ENCODE measurements at places on chromosomes 6 and 20.

DNA sequence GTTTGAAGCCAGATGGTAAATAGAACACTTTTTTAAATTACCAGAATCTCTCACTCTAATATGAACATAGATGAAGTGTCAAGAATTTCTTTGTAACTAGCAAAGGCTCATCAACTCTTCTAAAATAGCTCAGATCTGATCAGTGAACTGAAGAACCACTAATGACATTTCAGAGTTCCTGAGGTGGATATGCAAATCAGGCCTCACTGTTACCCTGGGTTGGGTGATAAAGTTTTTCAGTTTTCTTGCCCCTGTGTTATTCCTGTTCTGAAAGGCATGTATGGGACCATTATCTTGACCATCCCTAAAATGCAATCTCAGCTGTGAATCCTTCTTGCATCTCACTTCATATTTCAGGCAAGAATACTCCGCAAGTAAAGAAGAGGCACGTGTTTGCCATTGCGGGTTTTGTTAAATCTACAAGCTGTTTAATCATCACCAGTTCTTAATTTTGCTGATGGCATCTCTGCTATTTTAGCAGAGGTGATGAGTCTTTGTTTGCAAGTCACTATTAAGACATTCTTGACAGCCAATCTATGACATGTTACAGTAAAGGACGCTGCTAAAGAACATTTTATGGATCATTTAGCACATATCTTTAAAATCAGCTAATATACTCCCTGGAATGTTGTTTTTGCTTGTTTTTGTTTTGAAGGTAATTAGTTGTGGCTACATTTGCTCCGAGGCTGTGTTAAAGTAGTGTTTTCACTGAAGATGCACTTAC, 47.9 kb downstream of the KHDC1L start:
- DNase-seq = no peak

DNA sequence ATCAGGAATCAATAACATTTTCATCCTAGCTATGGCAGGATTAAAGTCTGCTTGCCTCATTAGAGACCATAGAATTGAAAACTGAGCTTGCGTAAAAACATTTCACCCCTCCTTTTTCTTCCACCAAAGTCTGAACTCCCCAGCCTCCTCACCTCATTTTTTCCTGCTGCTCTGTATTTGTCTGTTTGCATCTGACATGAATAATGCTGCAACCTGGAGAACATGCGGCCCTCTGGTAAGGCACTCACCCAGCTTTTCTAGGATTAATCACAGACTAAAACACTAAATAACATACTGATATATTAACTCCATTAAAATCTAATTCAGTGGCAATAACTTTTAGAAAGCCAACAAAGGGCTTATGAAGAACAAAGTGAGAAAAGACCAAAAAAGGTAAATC, 677.7 kb upstream of the NRSN1 start:
- no peak for DNase-seq

DNA sequence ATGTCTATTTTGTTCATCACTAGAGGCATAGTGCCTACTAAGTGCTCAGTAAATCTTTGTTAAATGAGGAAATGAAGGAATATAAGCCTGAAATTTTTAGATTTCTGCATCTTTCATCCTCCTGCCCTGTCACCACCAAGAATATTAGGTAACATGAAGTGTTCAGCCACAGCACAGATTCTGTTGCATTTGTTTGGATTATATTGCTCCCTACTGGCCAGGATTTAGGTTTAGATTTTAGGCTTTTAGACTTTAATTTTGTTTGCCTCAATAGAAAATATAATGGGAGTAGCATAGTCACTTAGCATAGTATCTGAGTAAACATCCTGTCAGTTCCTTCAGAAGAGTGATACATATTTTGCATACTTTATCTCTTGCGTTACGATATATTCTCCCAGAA, 14.2 kb downstream of the FARS2 start:
- DNase-seq = no peak

DNA sequence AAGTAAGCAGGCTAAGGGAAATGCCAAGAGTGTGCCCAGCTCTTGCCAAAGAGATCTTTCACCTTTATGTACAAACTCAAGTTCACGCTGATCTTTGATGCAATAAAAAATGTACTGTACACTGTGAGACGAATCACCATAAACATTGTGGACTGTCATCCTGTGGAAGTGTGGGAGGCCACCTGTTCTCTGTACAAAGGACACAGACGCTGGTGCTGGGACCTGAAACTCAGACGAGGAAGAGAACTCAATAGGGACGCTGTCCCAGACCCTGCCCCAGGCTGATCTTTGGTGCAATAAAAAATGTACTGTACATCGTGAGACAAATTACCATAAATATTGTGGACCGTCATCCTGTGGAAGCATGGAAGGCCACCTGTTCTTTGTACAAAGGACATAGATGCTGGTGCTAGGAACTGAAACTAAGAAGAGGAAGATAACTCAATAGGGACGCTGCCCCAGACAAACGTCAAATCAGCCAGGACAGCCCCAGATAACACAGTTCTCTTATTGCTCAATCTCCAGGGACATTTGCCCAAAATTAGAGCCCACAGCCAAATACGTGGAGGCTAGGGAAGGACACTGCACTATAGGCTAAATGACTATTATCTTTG, 312.7 kb upstream of the SGK1 start:
- no peak for DNase-seq

DNA sequence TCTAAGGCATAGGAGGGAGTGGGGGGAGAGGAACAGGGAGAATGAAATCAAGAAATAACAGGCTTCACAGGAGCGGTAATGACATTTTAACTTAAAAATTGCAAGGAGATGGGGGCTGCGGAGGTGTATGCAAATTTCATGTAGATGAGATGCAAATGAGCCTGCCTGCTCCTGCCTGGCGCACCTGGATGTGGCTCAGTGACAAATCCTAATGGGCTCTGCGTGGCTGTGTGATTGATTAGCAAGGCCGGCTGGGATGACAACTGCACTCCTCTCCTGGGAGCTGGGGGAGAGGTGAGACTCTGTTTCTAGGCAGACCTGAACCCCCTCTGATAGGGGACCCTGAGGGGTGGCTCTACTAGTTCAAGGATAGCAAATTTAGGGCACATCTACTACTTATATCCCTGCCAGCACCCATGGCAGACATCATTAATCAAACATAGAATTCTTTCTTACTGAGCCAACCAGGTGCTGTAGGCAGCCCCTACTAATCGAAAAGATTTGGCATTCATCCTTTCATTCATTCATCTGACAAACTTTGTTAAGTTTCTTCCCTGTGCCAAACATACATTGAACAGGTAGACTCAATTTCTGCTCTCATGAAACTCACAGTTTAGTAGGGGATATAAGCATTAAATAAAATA, 38.4 kb upstream of the TGM2 start:
- DNase-seq = no peak

Measured in DND-41 (cell line).